HuH-7 (cell line): ENCODE measurements at places on chromosomes 1 and 21.

GRCh38 chr1:153770797-153771196, 4.4 kb upstream of the SLC27A3 start:
- no peak for DNase-seq

- DNase-seq = no peak
Measured at GRCh38 chr1:212607206-212607912, 1.2 kb upstream of the ATF3 start.

DNA sequence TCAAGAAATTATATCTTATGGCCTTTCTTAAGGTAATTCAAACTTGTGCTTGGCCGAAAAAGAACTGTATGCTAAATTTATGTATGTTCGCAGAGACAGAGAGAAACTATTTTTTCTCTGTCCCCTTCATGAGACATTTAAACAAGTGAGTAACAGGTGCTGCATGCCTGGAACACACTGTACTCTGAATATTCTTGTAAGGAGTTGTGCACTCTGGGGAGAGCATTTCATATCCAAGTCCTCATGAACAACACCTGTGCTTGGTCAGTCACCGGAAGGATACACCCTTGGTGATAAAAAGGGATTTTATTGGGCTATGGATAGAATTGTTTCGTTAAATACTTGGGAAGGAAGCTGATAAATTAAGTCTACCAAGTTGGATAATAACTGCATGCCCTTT, 220.8 kb upstream of the NRIP1 start:
- no peak for DNase-seq

GRCh38 chr1:234468580-234468979, 10.4 kb downstream of the TARBP1 start:
- no peak for DNase-seq
